ENCODE measurements at places on chromosomes 4 and X.

- no peak for DNase-seq
These were observed 5.1 kb upstream of the DHX15 start for GRCh38 chr4:24589448-24589847.

DNA sequence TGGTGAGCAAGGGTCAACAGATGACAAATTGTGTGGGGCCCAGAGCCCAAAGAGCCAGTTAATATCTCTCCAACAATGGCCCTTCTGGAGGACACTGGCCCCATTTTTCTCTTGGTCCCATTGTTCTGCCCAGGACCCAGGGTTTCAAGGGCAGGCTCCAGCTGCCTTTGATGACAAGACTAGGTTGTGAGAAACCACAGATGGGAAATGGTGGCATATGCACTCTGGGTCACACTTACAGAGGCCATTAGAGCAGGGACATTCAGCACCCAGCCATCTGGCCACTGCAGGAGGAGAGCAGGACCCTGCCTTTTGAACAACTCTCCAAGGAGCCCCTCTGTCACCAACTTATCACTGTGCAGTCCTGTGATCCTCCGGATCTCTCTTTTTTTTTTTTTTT lies 49.7 kb upstream of the KIAA1210 start:
- no peak for DNase-seq

DNA sequence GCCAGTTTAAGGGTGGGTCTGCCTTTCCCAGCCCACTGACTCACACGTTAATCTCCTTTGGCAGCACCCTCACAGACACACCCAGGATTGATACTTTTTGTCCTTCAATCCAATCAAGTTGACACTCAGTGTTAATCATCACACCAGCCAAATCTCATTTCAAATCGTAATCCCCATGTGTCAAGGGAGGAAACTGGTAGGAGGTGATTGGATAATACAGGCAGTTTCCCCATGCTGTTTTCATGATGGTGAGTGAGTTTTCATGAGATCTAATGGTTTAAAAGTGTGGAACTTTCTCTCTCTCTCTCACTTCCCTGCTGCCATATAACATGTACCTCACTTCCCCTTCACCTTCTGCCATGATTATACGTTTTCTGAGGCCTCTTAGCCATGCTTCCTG lies 647.2 kb upstream of the FRG1 start:
- DNase-seq: no peak

DNA sequence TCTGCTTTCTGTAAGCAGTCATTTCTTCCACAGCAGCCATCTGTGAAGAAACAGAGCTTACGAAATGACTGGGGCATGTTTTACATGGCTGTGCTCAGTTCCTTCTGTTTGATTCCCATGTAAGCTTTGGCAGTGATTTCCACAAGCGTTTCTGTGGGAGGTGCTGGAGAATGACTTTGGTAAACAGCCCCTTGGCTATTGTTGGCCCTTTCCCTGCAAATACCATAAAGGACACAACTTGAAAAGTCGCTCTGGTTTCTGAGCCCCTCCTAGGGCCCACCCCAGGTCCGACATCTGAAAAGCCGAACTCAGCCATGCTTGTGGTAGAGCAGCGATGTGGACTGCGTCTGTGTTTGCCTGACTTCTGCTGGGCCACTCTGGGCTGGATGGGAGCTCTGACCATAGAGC lies 3.7 kb downstream of the LIMCH1 start:
- DNase-seq: no peak

DNA sequence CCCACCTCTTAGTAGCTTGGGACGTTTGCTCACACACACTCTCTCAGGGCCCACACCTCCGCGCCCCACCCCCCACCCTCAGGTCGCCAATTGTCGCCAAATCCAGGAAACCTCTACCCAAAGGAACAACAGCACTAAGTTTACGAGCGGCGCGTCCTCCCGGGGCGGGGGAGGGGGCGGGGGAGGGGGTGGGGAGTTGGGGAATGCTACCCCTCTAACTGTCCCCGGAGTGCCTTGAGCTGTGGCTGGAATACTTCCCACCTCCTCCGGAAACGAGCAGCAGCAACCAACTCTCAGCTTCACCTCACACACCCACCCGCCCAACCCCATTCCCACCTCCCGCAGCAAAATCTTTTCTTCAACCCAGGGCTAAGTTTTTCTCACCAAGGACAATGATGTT lies 135.6 kb upstream of the ZIC3 start:
- no peak for DNase-seq

DNA sequence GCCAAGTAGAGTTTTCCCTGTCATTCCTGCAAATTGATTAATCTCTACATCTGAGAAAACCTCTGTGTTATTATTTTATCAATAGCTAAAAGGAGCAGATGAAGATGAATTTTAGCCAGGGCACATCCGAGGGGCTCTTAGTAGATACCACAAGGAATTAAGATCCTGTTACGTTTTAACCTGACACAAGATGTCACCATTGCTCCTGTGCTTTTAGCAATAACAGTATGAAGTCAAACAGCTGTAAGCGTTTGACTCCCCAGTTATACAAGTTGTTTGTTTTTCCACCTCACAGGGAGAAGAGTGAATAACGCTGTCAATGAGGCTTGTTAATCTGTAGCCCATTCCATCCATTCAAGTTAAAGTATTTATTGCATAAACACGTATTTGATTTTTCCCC lies 76.0 kb upstream of the AP1S2 start:
- DNase-seq: no peak

- no peak for DNase-seq
These were observed 167.2 kb downstream of the CEP135 start for GRCh38 chr4:56115898-56116297.

DNA sequence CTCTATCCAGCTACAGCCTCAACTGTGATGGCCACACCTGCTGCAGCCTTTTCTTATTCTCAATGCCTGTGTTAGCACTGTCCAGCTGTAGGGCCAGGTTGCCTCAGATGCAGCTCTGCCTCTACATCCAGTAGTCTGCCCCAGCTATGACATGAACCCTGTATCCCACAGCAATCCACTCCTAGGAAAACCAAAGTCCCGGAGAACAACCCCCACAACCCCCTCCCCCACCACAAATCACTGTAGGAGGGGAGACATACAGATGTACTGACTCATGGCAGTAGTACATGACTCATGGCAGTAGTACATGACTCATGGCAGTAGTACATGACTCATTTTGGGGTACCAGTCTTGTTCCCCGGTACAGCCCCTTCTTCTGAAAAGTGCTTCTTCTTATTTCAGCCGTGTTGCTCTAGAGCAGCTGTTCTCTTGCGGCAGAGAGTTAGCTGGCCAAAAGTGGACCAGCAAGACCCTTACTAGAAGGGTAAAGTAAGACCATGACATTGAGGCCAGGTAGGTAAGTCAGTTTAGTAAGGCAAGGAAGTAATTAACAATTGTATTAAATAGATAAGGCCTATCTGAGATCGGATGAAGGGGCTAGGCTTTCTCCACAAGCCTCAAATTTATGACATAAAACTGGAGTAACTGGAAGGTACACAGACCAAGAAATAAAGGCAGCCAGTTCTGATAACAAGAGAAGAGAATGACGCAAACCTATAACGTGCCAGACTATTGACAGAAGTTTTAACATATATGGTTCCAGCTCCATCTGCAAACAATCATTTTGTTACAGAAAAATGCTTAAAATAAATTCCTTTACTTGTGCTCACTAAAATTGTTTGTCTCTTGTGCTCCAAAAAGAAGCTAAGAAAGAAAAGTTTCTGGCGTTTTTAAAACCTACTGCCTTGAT lies 221.4 kb downstream of the TACR3 start:
- no peak for DNase-seq

GRCh38 chr4:122712782-122713181 lies 19.7 kb upstream of the BBS12 start:
- no peak for DNase-seq

GRCh38 chr4:168071304-168071703 lies 21.0 kb upstream of the ANXA10 start:
- no peak for DNase-seq

- DNase-seq: no peak
These were observed 165.7 kb upstream of the CASK start for GRCh38 chrX:42089031-42089430.

DNA sequence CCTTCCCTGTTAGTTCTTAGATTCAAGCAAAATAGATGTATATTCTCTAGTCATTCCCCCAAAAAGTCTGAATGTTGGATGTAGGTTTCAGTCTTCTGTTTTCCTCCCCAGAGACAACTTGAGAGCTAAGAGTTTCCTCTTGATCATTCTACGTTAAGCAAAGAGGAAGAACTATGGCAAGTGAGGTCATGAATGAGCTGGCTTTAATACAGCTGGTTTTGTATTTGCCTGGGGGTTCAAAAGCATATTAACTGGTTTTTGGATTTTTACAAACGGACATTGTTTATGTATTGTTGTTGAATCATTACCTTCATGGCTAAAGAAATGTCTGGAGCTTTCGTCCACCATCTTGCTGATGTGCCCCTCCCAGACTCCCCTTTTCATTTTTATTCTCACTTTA lies 916.7 kb upstream of the POU3F4 start:
- DNase-seq: no peak

GRCh38 chr4:60344908-60345307 lies 855.2 kb upstream of the ADGRL3 start:
- no peak for DNase-seq

DNA sequence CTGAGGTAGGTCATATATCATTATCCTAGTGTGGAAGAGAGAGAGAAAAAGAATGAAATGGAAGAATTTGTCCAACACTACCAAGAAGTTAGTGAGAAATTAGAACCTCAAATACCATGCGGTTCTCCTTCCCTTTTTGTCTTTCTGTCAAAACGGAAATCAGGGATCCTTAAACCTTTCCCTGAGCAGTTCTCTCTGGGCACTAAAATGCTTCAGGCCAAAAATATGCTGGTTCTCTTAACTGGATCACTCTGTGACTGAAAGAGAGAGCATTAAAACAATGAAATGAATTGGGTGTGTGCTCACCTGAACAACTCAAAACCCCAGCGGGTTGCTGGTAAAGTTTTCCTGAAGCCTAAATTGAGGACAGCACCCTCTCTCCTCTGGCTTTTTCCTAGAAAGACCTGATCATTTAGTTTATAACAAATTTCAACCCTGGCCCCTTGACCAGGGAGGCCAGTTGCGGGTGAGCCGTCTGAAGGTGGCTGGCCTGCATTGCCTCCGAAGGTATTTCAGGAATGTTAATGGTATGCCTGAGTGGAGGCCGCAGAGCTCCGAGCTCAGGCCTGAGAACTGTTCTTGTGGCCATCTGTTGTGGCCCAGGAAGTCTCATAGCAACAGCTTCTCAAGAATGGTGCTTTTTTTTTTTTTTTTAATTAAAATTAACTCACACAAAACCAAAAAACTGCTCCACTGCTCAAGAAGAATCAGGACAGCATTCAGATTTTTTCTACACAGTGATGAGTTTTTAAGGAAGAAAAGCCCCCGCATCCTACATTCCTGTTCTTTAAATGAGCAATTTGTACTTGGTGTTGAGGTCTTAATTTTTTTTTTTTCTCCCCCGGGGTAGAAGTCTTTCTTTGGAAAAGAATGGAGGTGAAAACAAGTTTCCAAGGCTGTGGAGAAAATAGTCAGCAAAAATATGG lies 155.1 kb downstream of the SHROOM3 start:
- DNase-seq: peak; percentile 53

GRCh38 chrX:107713203-107713542 lies 62.4 kb downstream of the TSC22D3 start:
- DNase-seq: no peak

DNA sequence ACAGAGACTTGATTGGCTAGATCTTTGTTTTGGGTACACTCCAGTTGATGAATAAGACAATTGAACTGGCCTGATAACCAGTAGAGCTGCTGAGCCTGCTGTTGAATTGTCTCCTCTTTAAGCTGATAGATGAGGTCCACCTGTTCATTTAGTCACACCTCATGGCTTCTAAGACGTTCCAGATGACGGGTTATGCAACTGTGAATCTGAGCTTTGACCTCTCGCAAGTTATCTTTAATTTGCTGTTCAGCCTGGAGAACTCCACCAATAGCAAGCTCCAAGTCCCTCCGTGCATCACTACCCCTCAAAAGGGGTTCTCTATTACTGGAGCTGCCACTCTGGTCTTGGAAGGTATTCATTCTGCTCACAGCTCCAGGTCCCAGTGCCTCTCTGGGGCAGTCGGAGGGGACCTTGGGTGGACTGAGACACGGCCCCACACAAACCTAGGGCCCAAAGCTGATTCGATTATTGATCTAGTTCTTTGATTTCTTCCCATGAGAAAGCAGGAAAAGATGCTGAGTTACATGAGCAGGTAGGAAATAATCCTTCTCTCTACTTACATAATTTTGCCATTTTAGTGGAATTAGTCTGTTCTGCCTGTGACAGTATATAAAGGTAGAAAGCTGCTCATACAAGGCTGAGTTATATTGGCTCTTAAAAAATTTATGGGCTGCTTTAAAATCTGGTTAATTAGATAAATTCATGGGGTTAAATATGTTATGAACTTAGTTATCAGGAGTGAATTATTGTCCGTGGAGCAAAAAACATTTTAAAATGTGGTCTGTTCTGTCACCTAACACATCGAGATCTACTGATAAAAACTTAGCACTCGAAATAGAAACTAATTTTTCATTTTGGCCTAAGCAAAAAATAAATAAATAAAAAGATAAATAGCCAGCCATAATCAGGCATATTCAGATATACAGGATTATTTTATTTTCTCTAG lies 6.8 kb downstream of the MMAA start:
- no peak for DNase-seq

DNA sequence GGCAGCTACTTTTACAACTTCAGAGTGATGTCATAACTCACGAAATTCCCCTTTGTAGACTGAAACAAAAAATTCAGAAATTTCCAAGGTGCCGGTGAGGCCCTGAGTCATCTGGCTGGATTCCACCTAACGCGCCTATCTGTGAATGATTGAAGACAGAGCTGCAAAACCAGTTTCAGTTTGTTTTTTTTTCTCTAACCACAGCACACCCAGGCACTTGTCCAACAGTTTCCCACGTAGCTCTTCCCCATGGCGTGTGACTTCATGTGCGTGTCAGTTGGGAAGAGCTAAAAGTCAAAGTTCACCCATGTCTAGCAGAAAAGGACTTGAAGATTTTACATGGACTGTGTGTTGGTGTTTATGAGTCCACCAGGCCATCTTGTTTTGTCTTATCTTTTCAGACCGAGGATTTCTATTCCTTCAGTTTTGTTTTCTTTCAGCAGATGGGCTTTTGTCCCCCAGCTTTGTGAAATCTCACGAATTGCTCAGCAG lies 16.4 kb downstream of the TCEANC start:
- DNase-seq: no peak

GRCh38 chr4:82681754-82682153 lies 116.8 kb downstream of the SCD5 start:
- DNase-seq: no peak

DNA sequence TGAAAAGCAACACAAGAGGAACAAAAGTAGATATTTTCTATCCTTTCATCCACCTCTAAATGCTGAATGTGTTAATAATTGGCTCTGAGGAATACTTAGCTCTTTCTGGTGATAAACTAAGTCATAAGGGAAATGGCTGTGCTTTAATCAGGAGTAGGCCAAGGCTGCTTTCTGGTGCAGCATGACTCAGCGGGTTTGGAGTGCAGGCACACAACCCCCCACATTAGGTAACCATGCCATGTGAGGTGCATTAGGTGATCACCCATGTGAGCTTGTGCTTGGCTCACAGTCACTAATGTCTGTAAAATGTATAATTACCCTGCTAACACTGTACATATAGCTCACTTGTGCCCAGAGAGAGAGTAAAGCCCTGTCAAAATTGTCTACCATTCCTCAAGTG lies 57.2 kb downstream of the USP38 start:
- no peak for DNase-seq

Measured in endothelial cell (in vitro differentiated cells).